H1 (cell line): ENCODE measurements at places on chromosomes 1 and 21. TPM values are rescaled to one million over a fixed set of nuclear protein-coding genes. Genes with fewer than 3 reads are reported as not detected.

GRCh38 chr1:218048828-218049420, 236.2 kb upstream of the RRP15 start:
- no peaks in the 10 kb centered on the region for H3K36me3 ChIP-seq
- no peak overlapping the region for H3K4me3 ChIP-seq
- no peak for DNase-seq
- H3K27me3 ChIP-seq: no peaks in the 10 kb centered on the region
- H3K4me1 ChIP-seq: peaks cover 3% of the 10 kb centered on the region; the same call in 1 of the 2 replicates

DNA sequence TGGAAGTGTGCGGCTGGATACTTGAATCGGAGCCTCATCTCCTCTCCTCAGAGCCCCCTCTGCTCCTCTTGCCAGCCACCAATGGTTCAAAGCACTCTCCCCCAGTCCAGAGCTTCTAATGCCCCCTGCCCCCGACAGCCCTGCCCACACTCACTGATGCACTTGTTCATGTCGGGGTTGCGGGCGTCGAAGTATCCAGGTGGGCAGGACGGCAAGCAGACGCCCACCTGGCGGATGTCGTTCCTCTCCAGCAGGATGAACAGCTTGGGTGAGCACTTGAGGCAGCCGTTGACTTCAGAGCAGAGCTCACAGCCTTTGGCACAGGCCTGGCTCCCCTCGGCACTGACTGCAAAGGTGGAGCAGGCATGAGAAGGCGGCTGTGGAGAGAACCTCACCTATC, 18.4 kb downstream of the RSPO1 start:
- no peaks in the 10 kb centered on the region for H3K36me3 ChIP-seq
- no peak overlapping the region for H3K4me3 ChIP-seq
- no peaks in the 10 kb centered on the region for H3K4me1 ChIP-seq

DNA sequence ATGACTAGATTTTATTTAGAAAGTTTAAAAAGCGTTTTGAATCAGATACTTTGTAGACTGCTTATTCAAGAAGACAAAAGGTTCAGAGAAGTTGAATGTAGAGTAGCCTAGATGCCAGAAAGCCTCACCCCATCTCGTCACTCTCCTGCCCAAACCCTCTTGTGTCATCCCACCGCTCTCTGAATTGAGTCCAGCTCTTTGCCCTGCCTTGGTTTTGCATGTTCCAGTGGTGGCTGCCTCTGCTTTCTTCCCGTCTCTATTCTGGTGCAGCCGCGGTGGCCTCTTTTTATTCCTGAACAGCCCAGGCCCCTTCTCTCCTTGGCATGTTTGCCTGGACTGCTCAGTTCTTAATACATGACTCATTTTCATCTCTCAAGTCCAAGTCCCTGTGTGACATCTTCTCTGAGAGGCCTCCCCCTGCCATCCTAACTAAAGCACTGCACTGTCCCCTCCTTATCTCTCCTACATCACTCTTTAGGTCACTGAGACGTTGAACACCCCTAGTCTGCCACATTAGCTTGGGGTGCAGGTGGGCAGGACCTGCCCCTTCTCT, 22.9 kb downstream of the PRDM2 start:
- no peak overlapping the region for H3K27ac ChIP-seq
- no peak for DNase-seq
- H3K36me3 ChIP-seq: no peaks in the 10 kb centered on the region

- no peak overlapping the region for H3K4me3 ChIP-seq
- H3K36me3 ChIP-seq: no peaks in the 10 kb centered on the region
- DNase-seq: no peak
- no peak overlapping the region for H3K27ac ChIP-seq
- H3K4me1 ChIP-seq: no peaks in the 10 kb centered on the region
Observed at GRCh38 chr21:29193901-29194300, 63.5 kb downstream of the MAP3K7CL start.

- no peak overlapping the region for H3K4me3 ChIP-seq
- H3K36me3 ChIP-seq: no peaks in the 10 kb centered on the region
- no peak overlapping the region for H3K27ac ChIP-seq
Observed at GRCh38 chr1:11881749-11882441, 23.1 kb upstream of the NPPB start.

- H3K36me3 ChIP-seq: no peaks in the 10 kb centered on the region
- no peak overlapping the region for H3K27ac ChIP-seq
- DNase-seq: no peak
- H3K4me3 ChIP-seq: no peak overlapping the region
- no peaks in the 10 kb centered on the region for H3K4me1 ChIP-seq
Observed at GRCh38 chr1:61935516-61935915, 193.2 kb downstream of the PATJ start.

FAM177B gene
- total RNA-seq: not detected in 2 replicates

MRAP gene
- not detected in 2 replicates for total RNA-seq

OR10Z1 gene
- total RNA-seq: not detected in 2 replicates

CHAF1B gene
- total RNA-seq: 22.0 and 23.1 TPM in 2 replicates

HNRNPCL1 gene
- total RNA-seq: not detected in 2 replicates

TMPRSS15 gene
- total RNA-seq: not detected in 2 replicates

OR2L8 gene
- total RNA-seq: not detected in 2 replicates

MEGF6 gene
- 13.2 and 14.8 TPM in 2 replicates for total RNA-seq
